ENCODE measurements at places on chromosomes 3 and 15.
A peak's percentile ranks its signal among the peaks of the same experiment; 100 is the strongest.

GRCh38 chr3:34146596-34146995, 348.2 kb downstream of the PDCD6IP start:
- no peak for DNase-seq

- DNase-seq = no peak
Measured at GRCh38 chr15:65375871-65376607, 1.8 kb downstream of the IGDCC3 start.

DNA sequence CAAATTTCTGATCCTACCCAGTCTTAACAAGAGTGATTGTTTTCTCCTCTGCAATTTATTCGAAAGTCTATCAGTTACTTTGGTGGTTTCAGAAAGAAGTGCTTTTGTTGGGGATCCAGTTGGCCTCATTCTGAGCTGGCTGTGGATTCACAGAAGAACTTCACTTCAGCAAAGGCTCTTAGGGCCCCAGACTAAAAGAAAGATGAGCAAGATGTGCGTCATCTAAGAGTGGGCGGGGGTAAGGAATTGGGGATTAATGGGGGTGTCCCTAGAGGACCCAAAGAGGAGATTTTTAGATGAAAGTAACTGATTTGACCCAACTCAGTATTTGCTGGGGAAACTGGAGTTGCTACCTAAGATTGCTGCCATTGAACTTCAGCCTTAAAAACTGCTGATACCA, 63.9 kb upstream of the TSEN2 start:
- no peak for DNase-seq

DNA sequence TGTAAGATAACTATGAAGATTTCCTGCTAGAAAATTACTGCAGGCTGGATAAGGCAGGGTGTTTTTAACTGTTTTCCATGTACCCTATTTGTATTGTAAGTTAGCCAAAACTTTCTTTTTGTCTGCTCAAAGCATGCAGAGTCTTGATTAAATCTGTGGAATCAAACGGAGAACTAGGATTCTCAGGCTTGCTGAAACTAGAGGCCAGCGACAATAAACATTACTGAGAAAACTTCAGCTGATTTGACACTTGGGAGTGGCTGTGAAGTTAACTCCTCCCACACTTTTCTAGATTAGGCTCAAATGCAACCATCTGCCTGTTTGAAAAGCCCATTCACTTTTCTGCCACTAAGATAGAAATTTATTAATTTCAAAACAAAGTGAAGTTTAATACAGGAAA, 153.2 kb upstream of the FRMD4B start:
- no peak for DNase-seq

DNA sequence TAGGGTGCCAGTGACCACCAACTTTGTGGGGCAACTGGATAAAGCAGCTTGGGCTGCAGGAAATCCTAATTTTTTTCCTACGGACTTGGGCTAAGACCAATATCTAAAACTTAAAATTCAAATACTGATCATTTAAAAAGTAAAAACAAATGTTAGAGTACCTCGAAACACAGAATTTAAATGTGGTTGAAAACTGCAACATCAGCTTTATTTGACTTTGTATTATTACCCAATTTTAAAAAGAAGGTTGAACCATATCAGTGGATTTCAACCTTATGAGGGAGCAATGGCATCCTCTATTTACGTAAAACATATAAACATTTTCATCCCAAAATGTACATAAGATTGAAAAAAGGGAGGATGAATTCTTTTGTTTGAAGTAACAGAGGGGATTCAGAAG, 26.2 kb downstream of the CFAP20DC start:
- DNase-seq = no peak

DNA sequence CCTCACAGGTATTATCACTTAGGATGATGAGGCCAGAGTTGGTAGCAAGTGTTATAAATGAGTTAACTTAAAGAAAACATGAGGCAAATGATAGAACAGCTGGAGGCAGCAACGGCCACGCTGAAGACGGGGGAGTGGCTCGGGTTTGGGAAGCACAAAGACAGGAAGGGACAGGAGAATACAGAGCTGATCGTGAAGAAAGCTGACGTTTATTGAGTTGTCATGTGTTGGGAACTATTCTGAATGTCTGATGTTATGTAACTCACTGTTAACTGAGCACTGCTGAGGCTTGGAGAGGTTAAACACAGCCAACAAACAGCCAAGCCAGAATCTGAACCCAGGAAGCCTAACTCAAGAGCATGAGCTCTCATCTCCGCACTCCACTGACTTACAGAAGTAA, 42.3 kb downstream of the FGD5 start:
- no peak for DNase-seq

- DNase-seq = no peak
Measured at GRCh38 chr15:79007066-79007465, 62.2 kb upstream of the CTSH start.

DNA sequence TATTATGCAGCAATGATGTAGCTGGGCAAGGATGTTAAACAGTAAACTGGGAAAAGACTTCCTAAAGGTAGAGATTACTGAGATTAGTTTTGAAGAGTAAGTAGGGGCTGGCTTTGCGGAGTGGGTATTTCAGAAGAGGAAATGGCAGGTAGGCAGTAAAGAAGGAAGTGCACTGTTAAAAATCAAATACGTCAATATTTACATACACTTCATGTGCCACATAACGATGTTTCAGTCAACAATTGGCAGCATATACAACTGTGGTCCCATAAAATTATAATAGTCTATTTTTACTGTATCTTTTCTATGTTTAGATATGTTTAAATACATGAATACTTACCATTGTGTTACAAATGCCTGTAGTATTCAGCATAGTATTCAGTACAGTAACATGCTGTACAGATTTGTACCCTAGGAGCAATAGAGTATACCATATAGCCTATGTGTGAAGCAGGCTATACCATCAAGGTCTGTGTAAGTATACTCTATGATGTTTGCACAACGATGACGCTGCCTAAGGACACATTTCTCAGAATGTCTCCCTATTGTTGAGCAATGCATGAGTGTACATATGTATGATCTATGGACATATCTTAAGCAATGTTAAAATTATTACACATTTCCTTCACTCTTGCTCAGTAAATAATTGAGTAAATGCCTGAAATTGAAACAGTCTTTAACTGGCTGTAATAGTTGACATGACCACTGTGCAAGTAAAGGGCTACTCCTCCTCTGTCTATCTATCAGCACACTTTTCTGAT, 196.7 kb downstream of the ISL2 start:
- DNase-seq = no peak

GRCh38 chr15:25175033-25175788, 220.4 kb downstream of the SNRPN start:
- DNase-seq = no peak

DNA sequence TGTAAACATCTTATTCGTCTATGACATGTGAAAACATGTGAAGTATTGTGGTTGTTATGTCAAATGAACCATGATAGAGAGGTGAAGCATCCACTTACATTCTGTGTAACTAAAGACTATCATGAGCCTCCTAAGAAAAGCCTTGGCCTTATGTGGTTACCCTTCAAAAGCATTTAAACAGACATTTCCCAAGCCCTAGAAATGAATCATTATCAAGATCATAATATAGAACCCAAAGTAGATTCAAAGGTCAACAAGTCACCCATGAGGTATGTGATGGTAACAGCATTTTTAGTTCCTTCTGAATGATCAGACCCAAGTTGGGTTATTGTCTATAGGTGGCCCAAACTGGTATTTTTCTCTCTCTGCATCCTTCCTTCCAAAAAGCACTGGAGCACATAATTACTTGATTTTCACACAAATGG, 408.0 kb downstream of the TBL1XR1 start:
- DNase-seq = no peak

DNA sequence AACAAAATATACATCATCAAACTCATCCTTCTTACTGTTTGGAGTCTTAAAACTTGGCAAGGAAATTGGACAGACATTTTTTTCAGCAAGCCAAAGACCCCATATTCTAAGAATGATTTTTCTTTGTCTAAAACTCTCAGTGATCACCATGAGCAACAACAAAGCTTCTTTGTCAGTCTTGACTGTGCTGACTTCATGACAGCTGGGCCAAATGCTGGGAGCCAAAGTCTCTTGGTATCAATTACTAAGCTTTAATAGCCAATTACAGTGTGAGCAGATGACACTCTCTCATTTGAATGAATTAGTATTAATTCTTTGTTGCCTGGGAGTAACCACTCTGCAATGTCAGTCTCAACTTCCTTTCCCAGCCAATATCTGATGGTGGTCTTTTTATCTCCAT, 48.1 kb upstream of the GK5 start:
- DNase-seq = peak; percentile 88

DNA sequence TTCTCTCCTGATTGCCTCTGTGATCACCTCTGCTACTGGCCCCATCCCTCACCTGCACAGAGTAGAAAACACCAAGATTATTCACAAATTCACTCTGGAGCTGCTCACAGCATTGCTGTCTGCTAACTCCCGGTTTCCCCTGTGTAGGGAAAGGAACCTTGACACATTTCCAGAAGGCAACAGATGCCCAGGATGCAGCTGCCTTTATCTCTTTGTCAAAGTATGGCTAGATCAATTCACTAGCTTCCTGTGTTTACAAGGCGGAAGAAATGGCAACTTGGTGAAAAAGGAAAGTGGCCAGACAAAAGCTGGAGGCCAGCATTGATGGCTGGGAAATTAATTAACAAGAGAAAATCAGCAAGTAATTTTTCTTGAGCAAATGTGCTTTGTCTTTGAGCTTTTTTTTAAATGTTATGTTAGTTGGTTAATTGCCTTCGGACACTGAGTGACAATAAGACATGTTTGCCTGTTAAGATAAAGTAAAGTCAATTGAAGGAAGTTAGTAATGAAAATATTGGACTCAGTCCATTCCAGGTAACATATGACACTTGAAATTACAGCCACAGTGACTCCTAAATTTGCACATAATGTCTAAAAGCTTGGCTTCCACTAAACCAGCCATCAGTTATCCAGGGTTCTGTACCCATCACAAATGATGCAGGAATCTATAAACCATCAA, 394.6 kb upstream of the IL12A start:
- DNase-seq = no peak

- no peak for DNase-seq
Measured at GRCh38 chr3:29385046-29385830, 104.4 kb downstream of the RBMS3 start.

DNA sequence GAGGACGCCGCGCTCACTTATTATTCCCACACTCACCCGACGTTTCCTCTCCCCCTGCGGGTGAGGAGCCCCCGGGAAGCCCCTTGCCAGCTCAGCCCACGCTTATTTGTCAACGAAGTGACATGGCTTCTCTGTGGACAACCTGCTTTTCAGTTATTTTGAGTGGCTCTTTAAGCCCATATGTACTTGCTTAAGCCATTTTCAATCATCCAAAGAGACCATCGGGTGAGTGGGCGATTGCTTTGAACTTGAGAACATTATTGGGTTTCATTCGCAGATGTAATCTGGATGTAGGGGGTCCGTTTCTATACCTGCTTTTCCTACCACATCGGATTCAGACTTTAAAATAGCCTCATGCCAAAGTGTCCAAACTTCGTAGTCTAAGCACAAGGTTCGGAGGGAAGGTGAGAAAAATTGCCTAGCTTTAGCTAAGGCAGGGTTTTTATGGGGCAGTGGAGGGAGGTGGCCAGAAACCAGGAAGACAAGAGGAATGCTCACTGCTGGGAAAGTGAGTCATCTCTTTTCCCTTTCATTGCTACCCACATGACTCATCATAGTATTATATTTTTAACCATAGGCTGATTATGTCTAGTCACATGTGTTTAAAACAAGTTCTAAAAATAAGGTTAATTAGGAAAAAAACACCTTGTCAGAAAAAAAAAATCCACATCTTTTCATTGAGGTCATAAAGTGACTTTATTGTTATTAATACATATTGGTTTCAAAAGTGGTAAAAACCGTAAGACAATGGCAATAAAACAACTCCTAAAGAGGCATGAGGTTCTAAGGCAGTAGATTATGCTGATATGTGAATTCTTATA, 773.1 kb upstream of the NR2F2 start:
- DNase-seq = no peak

DNA sequence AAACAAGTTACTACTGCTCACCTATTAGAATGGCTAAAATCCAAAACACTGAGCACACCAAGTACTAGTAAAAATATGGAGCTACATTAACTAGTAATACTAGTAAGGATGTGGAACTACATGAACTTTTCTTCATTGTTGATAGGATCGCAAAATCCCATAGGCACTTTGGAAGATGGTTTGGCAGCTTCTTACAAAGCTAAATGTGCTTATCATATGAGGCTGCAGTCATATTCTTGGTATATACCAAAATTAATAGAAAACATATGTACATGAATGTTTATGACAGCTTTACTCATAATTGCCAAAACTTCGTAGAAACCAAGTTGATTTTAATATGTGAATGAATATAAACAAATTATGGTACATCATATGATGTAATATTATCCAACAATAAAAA, 366.8 kb upstream of the KCNMB2 start:
- no peak for DNase-seq

GRCh38 chr3:12054245-12054644, 50.1 kb downstream of the SYN2 start:
- DNase-seq = no peak

DNA sequence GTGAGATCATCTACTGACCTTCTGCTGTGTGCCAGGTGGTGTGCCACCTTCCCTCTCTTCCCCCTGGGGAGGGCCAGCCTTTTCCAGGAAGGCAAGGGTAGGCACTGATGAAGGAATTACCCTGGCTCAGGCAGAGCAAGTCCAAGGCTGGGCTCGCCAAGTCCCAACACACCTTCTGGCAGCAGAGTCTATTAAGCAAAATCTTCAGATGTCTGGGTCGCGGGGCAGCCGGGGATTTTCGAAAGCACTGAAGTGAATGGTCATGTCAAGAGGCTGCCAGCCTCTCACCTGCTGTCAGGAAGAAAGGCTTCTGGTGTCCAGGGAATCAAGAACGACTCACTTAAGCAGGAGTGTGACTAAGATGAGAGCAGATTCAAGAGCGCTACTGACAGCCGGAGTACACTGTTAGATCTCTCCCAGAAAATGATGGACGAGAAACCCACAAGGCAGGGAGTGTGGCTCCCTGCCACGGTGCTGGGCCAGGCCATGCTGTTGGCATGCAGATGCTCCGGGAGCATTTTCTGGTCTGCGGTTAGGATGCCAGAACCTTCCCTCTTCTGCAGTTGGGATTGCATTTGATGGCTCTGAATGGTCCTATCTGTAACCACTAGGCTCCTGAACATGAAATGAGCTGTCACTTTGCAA, 479.8 kb downstream of the SHQ1 start:
- no peak for DNase-seq

DNA sequence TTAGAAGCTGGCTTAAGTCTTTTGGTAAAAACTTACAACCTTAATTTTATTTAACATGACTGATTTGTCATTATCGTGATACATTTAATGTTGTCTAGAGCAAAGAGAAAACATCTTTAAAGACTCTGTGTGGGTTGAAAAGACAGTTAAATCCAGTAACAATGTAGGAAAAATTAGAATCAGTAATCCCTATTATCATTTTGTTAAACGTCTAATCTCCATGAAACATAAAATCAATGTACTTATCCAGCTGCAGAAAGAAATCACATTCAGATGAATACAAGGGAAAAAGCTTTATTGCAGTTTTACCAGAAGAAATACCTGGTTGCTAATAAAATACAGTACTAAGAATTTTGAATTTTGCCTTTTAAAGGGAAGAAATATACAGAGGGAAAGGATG, 21.2 kb upstream of the SETMAR start:
- DNase-seq = no peak
